Suppressor macrophage treated with lipopolysaccharide for 1 hour (primary cell): ENCODE measurements at places on chromosomes 13 and 19.

DNA sequence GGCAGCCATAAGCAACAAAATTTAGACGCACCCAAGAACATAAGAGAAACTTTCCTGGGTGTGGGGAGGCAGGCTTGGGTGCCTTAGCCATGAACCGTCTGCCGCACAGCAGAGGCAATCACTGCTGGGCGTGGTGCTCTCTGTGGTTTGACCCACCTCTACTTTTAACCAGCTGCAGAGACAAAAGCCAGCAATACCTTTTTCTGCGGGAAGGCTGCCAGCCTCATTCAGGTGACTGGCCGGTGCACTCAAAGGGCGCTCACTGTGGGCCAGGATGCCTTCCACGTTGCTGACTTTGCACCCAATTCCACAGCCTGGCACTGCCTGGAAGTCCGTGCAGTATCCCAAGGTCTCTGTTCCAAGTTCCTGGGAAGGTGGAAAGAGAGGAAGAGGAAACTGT is 69.1 kb downstream of the ATP7B start:
- DNase-seq: no peak

DNA sequence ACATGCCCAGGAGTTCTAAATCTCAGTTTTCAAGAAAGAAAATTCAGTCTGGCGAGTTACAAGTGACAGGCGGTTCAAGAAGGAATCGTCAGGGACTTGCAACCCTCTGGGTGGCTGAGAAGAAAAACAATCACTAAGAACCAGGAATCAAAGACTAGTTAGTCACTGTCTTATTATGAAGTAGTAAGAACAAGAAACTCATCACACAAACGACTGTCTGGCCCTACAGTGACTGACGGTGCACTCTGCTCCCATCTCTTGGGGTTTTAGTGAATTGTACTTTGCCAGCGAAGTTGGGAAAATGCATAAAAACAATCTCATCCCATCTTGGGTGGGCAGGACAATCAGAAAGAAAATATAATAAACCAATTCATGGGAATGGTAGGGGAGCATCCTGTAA is 63.7 kb upstream of the SACS start:
- no peak for DNase-seq

DNA sequence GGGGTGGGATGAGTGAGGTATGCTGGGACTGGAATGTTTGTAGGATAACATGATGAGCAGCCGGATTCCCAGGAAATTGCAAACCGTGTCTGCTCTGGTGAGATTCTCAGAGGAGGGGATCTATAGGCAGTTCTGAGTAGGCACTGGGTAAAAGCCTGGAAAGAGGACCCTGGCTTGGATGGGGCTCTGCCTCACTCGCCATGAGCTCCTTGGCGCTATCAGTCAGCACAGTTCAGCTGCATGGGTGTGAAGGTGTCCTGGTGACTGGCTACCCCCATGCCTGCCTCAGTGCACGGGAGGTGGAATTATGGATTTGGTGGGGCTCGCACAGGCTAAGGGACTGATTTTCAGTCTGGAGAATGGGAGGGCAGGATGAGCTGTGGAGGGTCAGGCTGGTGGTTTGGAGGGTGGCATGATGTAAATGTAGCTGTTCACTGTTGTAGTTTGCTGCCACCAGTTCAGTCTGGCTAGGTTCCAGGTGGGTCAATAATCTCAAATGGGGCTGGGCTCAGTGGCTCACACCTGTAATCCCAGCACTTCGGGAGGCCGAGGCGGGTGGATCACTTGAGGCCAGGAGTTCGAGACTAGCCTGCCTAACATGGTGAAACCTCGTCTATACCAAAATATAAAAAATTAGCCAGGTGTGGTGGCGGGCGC is 9.2 kb upstream of the ZNF627 start:
- no peak for DNase-seq

DNA sequence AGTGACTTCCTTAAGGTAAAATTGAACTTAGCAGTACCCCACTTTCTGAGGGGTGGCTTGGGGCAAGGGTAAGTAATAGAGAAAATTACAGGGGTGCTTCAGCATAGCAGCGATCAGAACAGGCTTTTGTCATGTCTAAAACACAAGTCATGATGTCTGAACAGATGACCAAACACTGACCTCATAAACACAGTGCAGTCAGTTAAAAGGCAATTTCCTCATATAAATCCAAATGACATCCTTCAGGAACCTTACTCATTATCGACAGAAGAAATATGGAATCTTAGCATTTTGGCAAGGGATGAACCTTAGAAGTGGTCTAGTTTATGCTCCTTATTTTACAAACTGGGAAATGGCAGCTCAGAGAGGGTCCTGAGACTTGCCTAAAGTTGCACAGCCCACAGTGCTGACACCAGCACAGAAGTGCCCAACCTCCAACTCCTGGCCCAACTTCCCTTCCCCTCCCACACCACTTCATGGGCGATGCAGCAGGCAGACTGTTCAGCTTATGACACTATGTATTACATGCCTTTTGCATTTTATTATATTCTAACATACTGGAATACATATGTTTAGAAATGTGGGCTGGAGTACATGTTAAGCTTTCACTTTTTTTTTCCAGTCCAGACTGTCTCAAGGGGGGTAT is 3.6 kb downstream of the GJA3 start:
- DNase-seq: peak; percentile 75

DNA sequence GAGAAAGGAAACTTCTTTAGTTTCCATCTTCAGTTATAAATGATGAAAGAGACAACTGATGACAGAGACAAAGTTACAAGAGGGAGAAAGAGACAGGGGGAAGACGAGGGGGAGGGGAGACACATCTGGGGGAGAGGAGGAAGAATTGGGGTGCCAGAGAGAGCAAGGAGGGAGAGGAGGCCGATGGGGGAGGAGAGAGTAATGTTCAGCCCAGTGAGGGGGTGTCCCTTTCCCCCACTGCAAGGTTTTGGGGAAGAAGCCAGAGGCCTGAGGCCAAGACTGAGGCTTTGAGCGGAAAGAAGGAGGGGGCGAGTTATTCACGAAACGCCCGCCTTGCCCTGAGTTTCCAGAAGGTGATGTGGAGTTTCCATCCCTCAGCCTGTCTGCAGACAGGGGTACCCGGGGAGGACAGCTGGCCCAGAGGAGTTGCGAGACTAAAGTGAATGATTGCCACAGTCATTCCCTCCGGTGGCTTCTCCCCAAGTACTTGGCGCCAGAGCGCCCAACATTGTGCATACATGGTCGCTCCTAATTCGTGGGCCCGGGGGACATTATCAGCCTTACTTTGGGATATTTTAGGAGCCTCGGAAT is 558 bp upstream of the PPAN start:
- DNase-seq: peak; percentile 84

DNA sequence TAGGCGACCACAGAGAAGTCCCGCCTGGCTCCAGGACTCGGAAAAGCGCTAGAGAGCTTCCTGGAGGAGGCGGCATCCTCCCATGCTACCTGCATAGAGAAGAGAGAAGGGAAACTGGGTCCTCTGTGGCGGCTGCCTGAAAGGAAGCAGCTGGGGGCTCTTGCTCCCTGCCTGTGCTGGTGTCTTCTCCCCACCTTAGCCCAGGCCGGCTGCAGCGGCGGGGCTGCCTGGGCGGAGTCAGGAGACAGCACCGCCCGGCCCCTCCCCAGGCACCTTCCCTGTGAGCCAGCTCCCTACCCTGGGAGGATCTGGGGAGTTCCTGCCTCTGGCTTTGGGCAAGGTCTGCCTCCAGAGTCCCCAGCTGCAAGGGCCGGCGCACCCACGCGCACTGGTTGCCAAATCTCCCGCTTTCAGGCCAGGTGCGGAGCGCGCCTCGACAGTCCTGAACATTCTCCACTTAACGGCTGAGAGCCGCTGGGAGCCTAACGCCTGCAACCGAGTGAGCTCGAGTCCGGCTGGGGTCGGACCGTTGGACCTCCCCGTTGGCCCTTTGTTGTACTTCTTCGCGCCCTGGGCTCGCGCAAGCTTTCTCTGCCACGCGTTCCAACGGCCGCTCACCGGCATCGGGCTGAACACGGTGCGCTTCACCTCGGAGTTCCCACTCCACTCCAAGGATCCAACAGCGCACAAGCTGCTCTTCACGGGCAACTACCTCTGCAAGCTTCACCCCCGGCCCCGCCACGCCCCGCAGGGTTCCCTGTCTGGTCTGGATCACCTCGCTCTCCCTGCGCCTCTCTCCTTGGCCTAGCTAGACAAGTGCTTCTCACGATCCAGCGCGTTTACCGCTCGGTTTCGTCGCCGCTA is 21.8 kb upstream of the ZNF30 start:
- DNase-seq: no peak

DNA sequence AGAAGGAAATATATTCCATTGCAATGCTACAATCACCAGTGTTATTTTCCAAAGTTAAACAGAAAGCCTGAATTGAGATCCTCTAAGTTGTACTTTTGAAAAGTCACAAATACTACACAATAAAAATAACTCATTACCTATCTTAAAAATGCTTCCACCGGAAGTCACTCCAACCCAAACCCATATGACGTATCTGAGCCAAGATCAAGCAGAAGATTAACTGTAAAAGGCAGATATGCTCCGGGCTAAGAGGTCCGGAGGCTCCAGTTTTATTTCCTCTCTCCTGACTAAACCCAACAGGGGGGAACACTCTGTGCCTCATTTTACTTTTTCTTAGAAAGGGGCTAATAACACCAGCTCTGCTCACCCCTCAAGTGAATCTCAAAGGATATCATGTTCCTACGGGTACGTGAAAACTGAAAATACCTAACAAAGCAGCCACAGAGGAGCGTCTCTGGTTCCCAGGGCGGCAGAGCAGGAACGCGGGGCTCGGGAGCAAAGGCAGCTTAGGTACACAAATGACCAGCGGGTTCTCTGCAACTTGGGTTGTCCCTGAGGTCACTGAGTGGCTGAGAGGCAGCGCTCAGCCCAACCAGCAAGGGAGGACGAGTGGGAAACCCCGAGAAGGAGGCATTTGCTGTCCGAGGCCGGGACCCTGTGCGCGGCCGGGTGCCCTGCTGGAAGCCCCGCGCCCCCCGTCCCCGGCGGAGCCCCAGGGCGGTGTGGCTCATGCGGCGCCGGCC is 750 bp downstream of the RAB20 start:
- peak; percentile 86 for DNase-seq

DNA sequence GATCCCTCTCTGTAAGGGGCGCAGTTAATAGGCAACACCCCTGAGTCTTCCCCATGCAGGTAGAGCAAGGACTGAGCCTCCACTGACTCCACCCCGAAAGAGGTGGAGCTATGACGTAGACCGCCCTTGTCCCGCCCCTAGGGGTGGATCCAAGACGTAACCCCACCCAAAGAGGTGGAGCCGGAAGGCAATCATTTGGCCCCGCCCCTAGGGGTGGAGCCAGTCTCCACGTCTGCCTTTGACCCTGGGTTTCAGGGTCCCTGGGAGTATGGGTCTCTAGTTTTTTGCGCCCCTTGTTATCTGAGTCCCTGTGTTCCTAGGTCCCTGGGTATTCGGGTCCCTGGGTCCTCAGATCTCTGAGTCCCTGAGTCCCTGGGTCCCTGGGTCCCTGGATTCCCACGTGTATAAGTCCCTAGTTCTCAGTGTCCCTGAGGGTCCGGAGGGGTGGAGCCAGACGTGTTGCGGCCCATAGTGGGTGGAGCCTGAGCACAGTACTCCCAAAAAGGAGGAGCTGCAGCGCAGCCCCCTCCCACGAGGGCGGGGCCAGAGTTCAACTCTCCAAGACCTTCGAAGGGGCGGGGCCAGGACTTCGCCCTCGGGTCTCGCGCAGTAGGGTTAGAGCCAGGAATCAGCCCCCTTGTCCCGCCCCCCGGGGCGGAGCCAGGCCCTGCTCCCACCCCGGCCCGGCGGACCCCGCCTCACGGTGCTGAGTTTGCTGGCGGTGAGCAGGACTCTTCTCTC is 5.3 kb downstream of the DENND1C start:
- DNase-seq: peak; percentile 63

GRCh38 chr19:55460670-55461258 is 678 bp downstream of the ISOC2 start:
- peak; percentile 78 for DNase-seq

- DNase-seq: peak; percentile 73
Measured at GRCh38 chr19:13597640-13598039, 91.4 kb upstream of the CACNA1A start.

DNA sequence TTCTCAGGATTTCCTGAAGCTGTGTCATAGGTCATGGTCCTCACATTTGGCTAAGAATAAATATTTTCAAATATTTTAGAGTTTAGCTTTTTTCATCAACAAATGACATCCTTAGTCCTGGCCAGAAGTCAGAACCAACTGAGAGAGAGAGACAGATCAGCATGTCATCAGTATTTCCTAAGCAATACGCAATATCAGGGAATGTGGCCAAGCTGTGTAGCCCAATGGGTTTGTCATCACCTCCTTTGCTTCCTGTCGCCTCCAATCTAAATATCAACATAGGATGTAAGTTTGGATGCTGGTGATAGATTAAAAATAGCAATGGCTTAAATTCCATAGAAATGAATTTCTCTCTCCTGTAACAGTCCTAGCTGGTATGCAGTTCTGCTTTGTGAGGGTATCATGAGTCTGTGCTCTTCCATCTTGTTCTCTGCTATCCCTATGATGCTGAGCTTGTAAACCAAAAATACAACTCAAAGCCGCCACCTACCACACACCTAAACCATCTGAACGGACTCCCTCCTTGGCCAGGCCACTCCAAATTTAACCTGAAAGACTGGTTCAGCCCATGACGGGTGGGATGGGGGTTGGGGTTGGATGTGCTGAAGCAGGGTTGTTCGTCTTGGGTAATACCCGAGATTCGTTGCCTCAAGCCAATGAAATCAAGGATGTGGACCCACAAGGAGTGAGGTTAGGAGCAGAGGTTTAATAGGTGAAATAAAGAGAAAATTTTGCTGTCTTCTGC is 10.0 kb upstream of the IGSF23 start:
- no peak for DNase-seq

GRCh38 chr19:33701565-33701964 is 79.8 kb downstream of the CHST8 start:
- no peak for DNase-seq

GRCh38 chr13:21059641-21060337 is 1.6 kb downstream of the LATS2 start:
- DNase-seq: no peak

- DNase-seq: peak; percentile 38
Measured at GRCh38 chr13:43880214-43880855, 631 bp downstream of the LACC1 start.

GRCh38 chr13:111177081-111177711 is 62.1 kb downstream of the ARHGEF7 start:
- DNase-seq: peak; percentile 28

- DNase-seq: no peak
Measured at GRCh38 chr19:45400192-45400591, 4.7 kb downstream of the PPP1R13L start.

DNA sequence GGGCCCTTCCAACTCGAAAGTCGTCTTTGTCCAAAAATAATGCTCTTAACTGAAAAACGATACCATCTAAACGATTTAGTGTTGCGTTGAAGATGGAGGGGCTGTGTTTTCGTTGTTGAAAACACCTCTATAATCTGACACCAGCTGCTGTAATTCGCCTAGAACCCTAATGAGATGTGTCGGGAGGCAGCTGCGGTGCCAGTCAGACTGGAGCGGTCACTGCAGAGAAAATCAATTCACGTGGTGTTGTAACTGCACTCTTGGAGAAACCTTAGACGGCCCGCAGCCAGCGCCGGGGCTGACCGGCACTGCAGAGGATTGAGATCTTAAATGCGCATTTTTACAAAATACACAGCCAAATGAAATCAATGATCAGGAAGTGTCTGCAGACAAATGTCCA is 339.1 kb downstream of the ZNF536 start:
- no peak for DNase-seq

- no peak for DNase-seq
Measured at GRCh38 chr13:96940961-96941360, 53.3 kb downstream of the OXGR1 start.

- no peak for DNase-seq
Measured at GRCh38 chr19:1472231-1473084, 6.6 kb downstream of the C19orf25 start.

- DNase-seq: no peak
Measured at GRCh38 chr13:29546662-29547061, 48.8 kb downstream of the SLC7A1 start.

- peak; percentile 52 for DNase-seq
Measured at GRCh38 chr19:43751466-43752220, 3.1 kb downstream of the SMG9 start.
